ENCODE measurements at places on chromosomes 12 and 14.

GRCh38 chr12:53098354-53098981 is 1.0 kb downstream of the IGFBP6 start:
- DNase-seq: no peak

DNA sequence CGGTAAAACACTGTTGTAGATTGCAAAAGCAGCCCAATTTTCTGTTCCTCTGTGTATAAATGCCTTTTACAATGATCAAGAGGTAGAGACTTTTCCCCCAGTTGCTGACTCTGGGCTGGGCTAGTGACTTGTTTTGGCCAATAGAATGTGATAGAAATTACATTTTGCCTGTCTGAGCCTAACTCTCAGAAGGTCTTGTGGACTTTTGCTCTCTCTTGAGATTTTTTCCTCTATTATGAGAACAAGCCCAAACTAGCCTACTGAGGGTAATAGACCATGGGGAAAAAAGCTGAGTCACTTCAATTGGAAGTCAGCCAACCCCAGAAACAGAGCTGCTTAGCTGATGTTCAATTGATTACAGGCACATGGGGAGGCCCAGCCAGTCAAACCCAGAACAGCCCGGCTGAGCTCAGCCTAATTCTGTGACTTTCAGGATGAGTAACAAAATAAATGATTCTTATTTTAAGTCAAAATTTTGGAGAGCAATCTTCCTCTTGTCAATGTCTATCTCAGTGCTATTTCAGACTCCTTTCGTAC is 61.4 kb downstream of the MYF5 start:
- no peak for DNase-seq

DNA sequence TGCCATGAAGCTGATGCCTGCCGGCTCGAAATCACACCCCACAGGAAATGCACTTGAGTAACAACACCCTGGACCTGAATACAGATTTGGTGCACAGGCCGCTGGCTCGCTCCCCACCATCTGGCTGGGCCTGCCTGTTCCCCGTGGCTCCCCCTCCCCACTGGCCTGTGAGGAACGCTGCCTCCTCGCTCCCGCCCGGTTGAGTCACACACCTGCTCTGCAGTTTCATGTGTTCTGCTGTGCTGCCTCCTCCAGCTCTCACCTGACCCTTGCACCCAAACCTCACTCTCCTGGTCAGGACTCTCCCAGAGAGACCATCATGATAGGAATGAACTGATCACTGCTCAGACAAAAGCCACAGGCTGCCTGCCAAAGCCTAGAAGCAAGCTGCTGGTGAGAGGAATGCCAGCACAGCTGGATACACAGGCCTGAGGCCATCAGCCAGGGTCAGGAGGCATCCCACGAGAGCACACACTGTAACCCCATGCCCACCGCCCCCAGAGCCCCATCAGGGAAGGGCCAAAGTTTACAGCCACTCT is 3.8 kb upstream of the SIVA1 start:
- DNase-seq: no peak

DNA sequence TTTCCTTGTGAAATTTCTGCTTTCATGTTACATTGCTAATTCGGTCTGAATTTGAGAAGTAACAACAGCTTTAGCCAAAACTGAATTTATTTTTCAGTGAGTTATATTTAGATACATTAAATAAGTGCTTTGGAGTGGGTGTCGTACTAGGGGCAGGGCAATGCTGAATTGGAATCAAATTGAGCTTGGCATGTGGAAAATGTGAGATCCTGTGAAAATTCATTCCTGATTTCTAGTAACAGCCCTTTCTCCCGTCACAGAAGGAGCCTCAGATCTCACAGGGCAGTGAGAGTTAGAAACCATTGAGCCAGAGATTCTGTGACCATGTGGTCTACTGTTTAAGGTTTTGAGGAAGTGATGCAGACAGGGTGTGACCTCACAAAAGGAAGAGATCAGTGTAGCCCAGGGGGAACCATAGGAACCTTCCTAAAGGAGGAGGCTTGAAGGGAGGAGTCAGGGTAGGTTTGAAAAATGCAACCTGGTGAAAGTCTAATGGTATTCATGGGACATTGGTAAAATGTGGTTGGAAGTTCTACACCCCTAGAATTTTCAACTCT is 1136.8 kb downstream of the AACS start:
- DNase-seq: no peak

DNA sequence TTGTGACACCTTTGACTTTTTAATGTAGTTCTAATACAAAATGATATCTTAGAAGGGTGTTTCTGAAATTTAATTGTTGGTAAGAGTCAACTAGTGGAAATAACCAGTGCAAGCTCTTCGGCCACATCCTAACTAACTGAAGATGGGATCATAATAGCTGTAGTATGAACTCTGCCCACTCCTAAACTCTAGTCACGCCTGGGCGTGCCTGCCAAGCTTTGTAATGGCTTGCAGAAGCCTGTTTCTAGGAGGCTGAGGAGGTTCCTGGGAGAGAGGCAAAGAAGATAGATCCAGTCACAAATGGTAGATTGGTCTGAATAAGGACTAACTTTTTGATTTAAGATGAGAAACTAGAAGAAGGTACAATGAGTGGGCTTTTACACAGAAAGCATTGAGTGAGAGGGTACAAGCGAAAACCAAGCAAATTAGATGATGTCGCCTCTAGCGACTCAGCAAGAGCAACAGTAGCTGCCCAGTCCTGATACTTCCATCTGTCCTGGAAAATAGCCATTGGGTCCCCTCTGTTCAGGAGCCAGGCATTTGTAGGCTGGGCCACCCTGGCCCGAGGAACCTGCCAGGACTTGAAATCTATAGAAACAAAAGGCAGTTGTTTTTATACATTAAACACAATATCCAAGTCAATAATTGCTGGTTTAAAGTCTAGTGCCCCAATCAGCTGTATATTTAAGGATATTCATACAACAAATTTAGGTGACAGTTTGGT is 148.8 kb downstream of the SLC38A4 start:
- DNase-seq: no peak

DNA sequence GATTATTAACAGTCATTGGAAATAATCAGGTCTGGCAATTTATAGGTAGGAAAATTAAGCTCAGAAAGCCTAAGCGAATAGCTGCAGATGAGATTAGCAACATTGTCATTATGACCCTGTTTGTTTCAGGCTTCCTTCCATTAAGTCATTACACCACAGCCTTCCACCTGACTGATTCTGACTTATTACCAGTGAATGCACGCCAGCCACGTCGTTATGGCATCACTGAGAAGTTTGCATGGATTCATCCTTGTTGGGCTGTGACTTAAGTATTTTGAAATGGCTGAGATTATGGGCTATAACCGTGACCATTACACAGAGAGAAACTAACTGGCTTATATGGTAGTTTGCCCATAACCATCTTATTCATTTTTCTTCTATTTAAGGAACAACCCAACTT is 18.6 kb downstream of the RASSF8 start:
- no peak for DNase-seq

Measured in CD4-positive, alpha-beta T cell treated with Interferon gamma for 1 hour (primary cell).